ENCODE measurements at places on chromosomes 3 and 15. TPM values are rescaled to one million over a fixed set of nuclear protein-coding genes. Genes with fewer than 3 reads are reported as not detected.

ZNF860 gene
- 3.9 TPM for total RNA-seq

WDR93 gene
- total RNA-seq = 0.08 TPM

CCDC39 gene
- not detected for total RNA-seq

DNA sequence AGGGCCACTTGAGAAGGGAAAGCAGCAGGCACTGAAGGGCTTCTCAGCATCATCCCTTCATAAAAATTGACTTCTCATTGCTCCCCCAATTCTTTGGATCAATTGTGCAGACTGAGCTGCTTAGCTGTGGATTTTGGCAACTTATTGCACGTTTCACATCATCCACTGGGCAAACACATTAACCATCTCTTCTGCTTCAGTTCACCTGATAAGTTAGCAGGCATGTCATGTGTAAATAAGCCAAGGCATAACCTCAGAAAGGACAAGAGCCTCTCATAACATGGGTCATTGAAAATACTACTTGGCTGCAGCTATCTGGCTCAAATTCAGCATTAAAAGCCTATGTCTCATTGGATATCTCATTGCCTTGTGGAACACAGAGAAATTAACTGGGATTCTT lies 366.5 kb downstream of the LRRC3B start:
- no peak for DNase-seq

DNA sequence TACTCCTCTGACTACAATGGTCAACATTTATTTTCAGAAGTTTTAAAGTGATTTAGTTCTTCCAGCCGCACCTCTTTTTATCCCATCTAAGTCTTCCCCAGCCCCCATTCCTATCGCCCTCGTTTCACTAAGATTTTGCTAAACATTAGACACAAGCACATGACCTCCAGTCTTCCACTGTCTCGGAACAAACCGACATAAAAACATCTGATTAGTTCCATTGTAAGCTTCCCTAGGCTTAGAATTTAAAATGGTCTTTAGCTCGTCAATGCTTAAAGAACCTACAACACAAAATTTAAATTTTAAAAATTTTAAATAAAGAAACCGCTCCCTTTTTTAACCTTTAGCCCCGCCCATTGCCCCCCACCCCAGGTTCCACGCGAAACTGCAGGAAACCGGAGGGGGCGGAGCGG lies 284 bp upstream of the TSC22D2 start:
- DNase-seq = peak; percentile 90

- DNase-seq = peak; percentile 38
Measured at GRCh38 chr3:113573728-113574127, 41.4 kb downstream of the SIDT1 start.

GRCh38 chr3:8982509-8982908 lies 19.2 kb upstream of the RAD18 start:
- DNase-seq = no peak

GRCh38 chr15:101167753-101168462 lies 83.9 kb downstream of the CHSY1 start:
- DNase-seq = peak; percentile 85

All from HT-29 (cell line).